AG20443 (cell line): ENCODE measurements at places on chromosomes 4 and X.

- DNase-seq: no peak
These were observed 21.8 kb upstream of the BBS12 start for GRCh38 chr4:122710434-122711308.

DNA sequence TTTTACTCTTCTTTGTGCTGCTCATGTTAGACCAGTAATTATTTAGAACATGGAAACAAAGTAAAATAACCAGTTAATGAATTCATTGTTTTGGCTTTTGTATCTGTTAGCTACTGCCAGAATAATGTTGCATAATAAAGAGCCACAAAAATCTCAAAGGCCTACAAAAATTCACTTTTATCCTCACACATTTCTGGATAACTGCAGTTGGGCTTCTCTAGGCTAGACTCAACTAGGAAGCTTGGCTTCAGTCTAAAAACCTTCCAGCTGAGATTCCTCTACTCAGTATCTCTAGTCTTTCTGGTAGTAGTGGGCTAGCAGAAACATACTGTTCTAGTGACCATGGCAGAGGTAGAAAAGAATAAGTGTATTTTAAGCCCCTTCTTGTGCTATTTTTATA is 73.0 kb downstream of the FAT4 start:
- DNase-seq: peak; percentile 34

DNA sequence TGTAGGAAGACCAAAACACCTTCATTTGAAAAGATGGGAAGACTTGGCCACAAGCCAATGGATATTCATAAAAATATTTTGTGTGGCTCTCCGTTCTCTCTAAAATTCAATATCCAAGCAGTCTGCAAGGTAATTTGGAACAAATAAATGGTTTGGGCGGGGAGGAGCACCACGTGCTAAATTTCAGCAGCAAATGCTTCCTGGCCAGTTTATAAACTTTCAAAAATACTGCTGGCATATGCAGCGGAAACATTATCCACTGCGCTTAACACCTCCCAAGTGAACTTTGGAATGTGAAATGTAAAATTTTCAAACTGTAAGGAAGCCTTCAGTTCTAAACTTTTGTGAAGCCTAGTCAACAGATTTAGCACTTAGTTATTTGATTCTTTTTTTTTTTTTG is 191.0 kb downstream of the NSUN7 start:
- DNase-seq: no peak

- peak; percentile 26 for DNase-seq
These were observed 393.1 kb upstream of the ZFP42 start for GRCh38 chr4:187602339-187603092.

DNA sequence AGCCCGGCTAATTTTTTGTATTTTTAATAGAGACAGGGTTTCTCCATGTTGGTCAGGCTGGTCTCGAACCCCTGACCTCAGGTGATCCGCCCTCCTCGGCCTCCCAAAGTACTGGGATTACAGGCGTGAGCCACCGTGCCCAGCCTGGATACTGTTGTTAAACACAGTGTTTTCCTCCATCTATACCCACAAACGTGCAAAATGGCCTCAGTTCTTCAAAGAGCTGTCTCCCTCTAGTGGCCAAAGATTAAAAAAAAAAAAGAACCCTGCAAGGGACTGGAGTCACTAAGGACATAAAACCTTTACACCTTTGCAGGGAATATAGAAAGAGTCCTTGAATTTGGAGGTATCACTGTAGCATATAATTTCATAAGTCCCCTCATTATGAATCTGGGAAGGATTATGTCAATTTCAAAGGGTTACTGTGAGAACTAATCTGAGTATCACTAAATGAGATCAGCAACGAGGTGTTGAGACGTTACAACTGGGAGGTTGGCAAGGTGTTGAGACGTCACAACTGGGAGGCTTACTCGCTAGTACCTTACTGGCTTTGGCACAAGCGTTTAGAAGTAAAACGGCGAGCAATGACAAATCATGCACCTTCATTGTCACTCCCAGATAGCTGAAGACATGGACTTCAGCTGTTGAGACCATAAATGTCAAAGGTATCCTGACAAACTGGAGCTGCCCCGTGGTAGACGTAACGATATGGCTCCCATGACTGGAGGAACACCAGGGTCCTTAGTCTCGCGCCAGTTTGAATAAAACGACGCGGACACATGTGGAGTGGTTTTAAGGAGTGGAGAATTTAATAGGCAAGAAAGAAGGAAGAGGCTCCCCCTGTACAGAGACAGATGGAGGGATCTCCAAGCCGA is 33.4 kb upstream of the ENPP6 start:
- DNase-seq: peak; percentile 58

DNA sequence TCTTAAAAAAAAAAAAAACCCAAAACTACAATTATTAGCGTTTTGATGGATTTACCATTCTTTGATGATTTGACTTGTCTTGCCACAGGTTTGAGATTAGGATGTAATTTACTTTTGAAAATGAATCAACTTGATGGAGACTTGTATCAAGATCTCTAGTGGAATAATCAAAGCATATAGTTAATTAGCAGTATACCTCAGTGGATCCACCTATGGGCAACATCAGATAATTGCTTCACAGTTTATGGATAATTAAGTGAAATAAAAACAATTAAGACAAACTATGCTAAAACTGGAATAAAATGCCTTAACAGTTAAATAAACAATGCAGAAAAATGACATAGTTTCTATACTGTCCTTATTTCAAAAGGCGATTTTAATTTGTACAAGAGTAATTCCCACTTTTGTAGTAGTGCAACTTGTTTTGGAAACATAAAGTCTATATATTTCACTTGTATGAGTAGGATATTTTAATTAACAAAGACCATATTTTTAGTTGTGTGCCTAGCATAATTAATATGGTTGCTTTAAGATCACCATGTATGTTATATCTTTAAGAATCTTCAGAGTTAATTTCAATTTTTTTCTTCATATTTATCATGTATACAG is 4.2 kb downstream of the CPEB2 start:
- no peak for DNase-seq

GRCh38 chrX:65532016-65532415 is 2.6 kb downstream of the LAS1L start:
- no peak for DNase-seq
